ENCODE measurements at places on chromosomes 13 and 19.

DNA sequence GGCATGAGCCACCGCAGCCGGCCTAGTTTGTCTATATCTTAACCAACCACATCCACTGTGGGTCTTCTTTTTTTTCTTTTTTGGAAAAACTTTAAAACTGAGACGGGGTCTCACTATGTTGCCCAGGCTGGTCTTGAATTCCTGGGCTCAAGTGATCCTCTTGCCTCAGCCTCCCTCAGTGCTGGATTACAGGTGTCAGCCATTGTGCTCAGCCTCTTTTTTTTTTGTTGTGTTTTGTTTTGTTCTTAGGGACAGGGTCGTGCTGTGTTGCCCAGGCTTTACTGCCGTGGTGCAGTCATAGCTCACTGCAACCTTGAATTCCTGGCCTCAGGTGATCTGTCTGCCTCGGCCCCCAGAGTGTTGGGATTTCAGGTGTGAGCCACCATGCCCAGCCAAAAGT is 7.4 kb downstream of the SNRNP70 start:
- no peak for DNase-seq

DNA sequence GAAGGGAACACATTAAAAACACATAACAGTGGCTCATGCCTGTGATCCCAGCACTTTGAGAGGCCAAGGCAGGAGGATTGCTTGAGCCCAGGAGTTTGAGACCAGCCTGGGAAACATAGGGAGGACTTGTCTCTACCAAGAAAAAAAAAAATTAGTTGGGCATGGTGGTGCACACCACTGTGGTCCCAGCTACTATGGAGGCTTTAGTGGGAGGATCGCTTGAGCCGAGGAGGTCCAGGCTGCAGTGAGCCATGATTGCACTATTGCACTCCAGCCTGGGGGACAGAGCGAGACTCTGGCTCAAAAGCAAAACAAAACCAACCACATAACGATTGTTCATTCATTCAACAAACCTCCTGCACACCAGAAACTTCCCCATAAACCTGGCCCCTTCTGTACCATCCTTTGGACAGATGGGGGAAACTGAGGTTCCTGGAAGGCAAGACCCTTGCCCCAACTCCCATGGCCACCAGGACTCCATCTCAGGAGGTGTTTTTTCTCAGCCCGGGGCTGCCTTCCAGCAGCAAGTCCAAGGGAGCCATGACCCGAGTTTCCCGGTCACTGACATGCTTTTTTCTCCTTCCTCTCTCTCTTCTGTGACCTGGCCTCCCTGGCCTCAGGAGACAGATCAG is 4.3 kb downstream of the FOSB start:
- no peak for DNase-seq

DNA sequence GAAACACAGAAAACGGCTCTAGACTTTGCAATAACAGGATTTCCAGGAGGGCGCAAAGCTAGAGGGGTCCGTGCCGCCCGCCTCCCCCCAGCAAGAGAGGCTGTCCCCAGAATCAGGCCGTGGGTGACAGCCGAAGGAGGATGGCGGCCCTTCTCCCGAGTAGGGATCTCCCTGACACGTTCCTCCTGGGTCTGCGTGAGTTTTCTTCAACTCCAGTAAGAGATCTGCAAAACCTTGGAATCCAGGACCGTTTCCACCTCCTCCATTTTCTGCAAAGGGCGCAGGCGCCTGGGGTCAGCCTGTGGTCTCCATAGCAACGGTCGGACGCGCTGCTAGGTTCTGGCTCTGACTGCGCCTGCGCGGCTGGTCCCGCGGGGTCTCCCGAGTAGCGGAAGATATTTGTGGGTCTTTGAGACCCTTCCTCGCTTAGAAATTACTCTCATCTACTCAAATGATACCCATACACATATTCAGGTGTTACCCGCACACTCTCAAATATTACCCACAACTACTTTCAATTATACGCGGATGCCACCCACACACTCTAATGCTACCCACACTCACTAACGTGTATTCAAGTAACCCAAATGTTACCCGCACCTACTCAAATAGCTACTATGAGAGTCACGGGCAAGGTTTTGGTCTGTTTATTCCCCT is 2.1 kb downstream of the PNMA8C start:
- DNase-seq: no peak

DNA sequence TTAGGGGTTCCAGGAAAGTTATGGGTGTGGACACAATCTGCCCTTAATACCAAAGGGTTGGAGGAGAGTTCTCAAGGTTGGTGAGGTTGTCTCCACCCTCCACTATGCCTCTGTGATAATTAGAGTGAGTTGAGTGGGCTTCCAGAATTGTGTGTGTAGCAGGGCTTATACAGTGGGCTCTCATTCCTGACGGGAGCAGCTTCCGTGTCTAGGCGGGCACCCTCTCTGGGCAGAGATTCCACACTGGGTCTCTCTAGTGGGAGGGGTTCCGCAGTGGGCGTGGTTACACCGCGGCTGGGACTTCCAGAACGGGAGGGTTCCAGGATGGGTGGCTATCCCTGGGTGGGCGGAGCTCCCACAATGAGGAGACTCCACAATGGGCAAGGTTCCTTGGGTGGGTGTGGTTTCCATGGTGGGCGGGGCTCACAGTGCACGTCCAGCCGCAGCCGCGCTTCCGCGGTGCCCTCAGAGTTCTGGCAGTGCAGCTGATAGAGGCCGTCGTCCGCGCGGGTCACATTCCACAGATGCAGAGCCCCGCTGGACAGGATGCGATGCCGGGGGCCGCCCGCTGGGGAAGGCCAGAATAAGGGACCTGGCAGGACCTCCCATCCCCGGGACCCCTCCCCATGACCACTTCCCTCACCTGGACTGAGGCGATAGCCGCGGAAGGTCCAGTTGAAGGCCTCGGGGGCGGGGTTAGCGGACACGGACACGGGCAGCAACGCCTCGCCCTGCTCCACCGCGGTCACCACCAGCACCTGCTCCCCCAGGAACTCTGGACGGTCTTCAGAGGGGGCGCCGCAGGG is 8.4 kb downstream of the NPHS1 start:
- no peak for DNase-seq

DNA sequence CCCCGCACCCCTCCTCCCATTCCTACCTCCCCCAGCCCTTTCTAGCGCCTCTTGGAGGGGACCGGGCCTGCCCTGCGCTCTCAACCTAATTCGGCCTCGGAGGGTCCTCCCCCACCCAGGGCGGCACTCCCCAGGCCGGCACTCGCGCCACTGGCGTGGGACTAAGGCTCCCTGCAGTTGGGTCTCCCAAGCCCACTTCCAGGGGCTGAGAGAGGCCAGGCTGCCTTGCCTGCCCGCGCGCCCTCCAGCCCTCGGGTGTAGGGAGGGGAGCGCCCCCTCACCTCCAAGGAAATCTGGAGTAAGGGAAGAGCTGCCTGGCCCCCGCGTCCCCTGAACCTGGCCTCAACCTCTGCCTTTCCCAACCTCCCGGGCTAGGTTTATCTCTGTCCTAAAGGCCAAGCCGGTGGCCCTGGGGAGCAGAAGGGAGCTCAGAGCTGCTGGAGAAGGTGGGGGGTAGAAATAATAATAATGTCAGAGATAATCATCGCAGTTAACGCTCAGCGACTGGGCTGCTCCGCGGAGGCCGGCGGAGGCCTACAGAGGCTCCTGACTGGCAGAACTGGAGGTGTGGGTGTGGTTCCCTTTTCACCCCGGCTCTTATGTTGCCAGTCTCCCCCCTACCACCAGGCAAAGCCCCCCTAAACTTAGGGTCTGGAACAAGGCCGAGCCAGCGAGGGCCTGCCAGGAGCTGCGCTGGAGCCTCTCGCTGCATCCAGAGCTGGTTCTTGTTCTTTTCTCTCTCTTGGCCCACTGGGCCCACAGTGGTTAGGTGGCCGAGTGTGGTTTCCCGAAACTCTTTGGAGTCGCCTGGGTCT is 9.6 kb downstream of the ZIC2 start:
- no peak for DNase-seq

DNA sequence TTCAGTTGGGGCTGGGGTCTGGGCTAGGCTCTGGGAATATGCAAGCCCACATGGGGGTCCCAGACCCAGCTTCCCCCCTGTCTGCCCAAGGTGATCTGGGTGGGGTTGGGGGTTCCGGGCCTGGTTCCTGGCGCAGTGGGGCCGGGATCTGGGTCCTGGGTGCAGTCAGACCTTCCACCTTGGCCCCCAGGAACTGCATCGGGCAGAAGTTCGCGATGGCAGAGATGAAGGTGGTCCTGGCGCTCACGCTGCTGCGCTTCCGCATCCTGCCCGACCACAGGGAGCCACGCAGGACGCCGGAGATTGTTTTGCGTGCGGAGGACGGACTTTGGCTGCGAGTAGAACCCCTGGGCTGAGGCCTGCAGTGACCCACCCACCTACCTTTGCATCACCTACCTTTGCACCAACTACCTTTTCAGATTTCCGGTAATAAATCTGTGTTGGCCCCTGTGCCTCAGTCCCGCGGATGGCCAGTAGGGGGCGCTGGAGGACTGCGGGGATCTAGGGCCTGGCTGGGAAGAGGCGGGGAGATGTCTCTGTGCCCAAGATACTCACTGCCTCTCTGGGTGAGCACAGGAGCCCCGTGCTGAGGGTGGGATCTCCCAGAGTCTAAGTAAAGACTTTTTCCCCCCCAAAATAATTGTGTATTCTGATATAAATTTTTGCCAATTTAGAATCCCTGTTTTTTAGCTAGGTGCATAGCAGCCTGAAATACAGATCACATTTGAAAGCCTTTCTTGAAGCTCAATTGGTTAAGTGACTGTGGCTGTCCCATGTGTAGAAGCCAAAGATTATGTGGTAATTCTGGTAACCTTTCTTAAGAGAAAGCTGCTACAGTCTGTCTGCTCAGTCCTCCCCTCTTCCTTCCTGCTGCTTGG is 11.5 kb upstream of the CYP4F3 start:
- DNase-seq: peak; percentile 82

GRCh38 chr13:88042489-88042888 is 371.3 kb downstream of the SLITRK5 start:
- no peak for DNase-seq

DNA sequence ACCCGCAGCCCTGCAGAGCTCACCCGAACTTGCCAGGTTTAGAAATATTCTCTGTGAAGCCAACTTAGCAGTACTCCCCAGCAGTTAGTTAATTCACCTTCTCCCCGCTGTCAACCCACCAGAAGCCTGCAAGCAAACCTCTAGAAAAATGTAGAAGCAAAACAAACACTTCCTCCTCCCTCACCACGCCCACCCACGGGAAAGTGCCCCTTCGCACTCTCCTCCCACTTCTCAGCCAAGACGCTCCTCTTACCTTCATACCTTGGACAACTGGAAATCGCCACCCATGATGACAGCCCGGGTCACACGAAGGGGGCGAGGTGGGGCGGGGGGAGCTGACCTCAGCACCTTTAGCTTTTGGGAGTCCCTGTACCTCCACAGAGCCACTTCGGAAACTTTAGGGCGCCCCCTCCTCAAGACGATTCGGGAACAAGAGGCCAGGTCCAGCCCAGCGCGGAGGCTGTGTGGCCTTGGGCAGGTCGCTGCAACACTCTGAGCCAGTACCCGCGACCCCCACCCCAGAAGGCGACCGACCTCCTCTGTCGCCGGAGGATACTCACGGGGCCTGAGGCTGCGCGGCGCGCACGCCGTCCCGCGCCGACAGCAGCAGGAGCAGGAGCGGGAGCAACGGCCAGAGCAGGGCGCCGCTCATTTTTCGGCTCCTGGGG is 485 bp downstream of the CPAMD8 start:
- DNase-seq: no peak

- no peak for DNase-seq
These were observed 1.1 kb downstream of the CCDC97 start for GRCh38 chr19:41311072-41311471.

DNA sequence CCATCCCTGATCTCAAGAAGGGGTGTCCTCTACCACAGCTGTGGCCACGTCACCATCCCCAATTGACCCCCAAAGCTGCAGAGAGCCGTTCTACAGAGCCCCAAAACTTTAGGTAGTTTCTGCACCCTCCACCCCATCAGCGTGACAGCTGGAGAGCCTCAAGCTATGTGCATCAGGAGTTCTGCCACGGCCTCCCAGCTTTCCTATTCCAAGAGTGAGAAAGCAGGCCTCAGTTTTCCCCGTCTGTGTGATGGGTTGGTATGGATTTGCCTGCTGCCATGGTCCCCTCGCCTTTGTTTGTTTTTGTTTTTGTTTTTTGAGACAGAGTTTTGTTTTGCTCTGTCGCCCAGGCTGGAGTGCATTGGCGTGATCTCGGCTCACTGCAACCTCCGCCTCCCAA is 1.5 kb downstream of the BCL3 start:
- no peak for DNase-seq

- DNase-seq: no peak
These were observed 24.2 kb downstream of the RANBP3 start for GRCh38 chr19:5953680-5954213.

- DNase-seq: no peak
These were observed 9.6 kb upstream of the SLITRK6 start for GRCh38 chr13:85808811-85809210.

DNA sequence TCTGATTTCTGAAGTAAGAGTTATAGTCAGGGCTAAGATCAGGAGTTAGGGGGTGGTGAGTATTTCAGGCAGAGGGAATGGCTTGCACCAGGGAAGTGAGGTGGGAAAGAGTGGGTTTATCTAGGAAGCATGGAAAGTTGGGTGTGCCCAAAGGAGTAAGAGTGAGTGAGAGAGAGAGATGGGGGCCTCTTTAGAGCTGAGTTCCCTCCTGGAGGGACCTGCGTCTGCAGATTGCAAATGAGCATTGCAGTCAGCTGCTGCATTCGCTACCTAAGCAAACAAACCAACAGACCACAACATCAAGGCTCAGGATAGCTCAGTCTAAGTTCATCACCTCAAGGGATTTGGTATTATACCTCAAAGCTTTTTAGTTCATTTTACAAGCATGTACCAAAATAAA is 405.8 kb downstream of the FGF9 start:
- no peak for DNase-seq

GRCh38 chr19:42051166-42052115 is 18.6 kb downstream of the GRIK5 start:
- DNase-seq: no peak

- DNase-seq: no peak
These were observed 19.2 kb downstream of the NCAN start for GRCh38 chr19:19230999-19231398.

GRCh38 chr19:39830406-39830805 is 3.6 kb downstream of the DYRK1B start:
- DNase-seq: no peak

GRCh38 chr19:40762754-40763470 is 11.9 kb downstream of the SNRPA start:
- no peak for DNase-seq

DNA sequence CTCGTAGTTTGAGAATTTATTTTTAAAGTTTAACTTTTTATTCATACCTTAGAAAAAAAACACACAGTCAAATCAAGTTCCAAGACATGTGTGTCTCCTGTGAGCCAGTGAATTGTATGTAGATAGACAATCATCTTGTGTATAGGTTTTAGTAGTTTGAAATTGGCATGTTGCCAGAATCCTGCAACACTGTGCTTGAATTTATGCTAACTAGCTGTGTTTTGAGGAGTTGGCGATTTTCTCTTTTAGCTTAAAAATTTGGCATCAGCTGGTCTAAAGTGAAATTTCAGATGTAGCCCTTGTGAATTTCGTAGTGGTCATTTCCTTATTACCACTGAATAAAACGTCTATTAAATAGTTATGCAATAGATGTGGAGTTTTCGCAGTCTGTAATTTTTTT is 213.2 kb downstream of the ATP8A2 start:
- DNase-seq: no peak

Data from stimulated activated CD4-positive, alpha-beta T cell treated with anti-CD3 and anti-CD28 coated beads, Interleukin-1b, Interleukin-23, amount 100 ng/mL, for 1 hour (primary cell).